ENCODE measurements at places on chromosomes 2 and 18.
A peak's percentile ranks its signal among the peaks of the same experiment; 100 is the strongest.

DNA sequence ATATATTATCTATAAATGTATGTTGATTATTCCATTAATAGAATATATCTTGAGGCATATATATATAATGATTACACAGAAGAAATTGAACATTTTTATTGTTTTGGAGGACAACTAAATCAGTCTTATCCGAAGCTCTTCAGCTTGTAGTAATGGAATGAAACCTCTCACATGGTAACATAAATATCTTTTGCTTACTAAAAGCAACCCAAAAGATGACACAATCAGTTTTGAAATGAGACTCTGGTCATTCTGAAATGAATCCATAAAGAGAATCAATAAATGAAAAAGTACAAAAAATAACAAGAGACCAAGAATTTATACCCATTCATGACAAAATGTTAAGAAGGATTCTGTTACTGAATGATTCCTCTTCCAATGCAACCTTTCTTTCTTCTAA, 110.2 kb downstream of the FIGN start:
- DNase-seq: no peak

GRCh38 chr2:3692375-3692774, 11.0 kb upstream of the DCDC2C start:
- DNase-seq: peak; percentile 7

DNA sequence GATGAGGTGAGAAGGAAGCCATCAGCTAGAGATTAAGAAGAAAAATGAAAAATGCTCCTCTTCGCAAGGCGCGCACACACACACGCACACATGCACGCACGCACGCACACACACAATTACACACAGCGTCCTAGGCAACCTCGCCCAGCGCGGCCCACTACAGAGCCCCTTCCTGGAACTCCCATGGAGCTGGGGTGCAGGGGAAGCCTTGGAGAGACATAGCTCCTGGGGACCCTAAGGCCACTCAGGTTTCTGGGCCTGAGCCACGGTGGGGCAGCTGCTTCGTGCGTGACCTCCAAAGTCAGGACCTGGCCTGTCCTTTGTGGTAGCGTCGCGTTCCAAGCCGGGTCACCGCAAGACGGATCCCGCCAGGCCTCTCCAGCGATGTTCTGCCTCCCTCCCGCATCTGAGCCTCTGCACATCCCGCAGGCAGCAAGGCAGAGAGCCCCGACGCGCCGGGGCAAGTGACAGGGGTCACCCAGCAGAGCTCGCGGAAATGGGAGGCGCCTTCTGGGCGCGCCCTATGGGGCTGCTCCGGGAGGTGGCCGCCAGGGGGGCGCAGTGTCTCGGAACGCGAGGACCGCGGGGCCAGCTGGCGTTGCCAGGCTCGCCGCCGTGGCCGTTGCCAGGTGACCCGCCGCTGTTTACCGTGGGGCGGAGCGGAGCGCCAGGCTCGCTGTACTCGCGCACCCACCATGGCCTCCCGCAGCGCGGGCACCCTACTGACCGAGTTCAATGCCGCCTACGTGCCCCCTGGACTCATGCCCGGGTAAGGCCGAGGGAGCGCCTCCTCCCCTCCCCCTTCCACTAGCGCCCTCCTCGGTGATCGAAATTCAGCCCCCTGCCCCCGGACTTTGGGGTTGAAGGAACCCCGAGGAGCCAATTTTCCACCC, 79.0 kb downstream of the CIB4 start:
- peak; percentile 26 for DNase-seq

DNA sequence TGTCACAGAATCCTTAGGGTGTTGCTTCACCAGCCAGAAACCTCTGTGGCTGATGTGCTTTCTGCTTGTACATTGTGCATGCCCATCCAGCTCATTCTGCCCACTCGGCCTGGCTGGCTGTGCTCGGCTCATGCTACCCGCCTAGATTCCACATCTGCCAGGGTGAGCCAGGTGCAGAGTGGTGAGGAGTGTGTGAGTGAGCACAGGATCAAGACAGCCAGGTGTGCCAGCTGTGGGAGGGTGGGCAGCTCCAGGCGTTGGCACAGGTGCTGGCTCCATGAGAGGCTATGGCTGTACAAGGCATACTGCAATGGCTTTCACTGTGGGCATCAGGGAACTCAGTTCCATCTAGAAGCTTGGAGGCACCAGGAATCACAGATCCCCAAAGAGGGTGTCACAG, 1321.8 kb upstream of the CRIM1 start:
- no peak for DNase-seq

GRCh38 chr18:46411867-46412690, 244.9 kb downstream of the LOXHD1 start:
- peak; percentile 2 for DNase-seq

- no peak for DNase-seq
Observed at GRCh38 chr2:191740759-191741158, 62.8 kb downstream of the NABP1 start.

DNA sequence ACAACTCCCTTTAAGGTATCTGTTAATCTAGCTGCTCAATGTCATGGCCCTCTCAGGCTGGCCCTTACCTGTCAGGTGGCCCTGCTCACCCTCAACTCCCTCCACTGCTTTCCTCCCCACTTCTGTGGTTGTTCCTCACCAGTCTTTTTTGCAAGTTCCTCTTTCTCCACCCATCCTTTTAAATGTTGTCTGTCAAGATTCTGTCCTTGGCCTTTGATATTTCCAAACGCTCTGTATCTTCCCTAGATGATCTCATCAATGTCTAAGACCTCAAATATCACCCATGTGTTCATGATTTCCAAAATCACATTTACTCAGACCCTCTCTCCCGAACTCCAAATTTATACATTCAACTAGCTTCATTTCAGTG, 3.5 kb downstream of the PTPN2 start:
- DNase-seq: no peak

DNA sequence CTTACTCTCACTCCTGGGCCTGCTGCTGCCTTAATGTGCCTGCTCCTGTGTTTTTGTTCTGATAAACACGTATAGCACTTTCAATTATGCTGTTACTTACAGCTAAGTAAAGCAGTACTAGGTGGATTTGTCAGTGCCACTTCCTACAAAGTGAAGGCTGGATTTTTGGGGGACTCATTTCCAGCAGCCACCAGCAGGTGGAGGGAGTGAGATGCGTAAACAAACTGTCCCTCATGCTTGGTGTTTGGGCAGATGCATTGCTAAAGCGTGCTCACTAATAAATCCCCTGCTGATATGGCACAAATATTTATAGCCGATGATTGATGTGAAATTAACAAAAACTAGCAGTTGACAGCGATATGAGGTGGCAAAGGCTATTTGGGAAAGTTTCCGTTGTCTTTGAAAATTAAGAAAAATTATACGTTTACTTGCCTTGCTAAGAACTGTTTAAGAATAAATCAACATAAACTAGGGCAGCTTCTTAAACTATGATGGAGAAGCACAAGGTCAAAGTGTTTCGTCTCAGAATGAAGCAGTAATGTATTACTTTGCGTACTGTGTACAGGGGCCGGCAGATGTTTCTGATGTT, 101.7 kb downstream of the AGAP1 start:
- DNase-seq: peak; percentile 35

GRCh38 chr2:151824886-151825285, 3.3 kb downstream of the ARL5A start:
- DNase-seq: no peak

DNA sequence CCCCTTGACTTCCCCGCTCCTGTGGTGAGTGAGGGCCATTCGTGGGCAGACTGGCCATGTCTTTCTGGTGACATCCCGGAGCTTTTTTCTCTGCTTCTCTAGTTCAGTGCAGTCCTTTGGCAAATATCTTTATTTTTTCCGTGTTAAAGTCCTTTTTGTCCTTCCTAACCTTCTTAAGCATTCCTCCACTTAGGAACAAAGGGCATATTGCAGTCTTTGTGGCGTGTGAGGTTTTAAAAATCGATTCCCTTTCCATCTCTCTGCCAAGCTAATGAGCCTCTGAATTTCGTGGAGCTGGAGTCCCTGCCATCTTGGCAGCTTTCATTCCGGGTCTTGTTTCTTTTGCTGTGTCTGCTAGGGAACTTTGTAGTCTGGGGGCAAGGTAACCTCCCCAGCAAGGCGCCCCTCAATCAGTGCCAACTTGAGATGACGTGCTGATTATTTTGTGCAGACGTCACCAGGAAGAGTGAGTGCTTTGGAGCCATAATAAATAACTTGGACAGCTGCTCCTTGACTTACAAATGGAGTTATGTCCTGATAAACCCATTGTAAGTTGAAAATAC, 5.1 kb downstream of the CNNM3 start:
- no peak for DNase-seq

- peak; percentile 74 for DNase-seq
Observed at GRCh38 chr2:30106543-30106942, 40.3 kb upstream of the YPEL5 start.

DNA sequence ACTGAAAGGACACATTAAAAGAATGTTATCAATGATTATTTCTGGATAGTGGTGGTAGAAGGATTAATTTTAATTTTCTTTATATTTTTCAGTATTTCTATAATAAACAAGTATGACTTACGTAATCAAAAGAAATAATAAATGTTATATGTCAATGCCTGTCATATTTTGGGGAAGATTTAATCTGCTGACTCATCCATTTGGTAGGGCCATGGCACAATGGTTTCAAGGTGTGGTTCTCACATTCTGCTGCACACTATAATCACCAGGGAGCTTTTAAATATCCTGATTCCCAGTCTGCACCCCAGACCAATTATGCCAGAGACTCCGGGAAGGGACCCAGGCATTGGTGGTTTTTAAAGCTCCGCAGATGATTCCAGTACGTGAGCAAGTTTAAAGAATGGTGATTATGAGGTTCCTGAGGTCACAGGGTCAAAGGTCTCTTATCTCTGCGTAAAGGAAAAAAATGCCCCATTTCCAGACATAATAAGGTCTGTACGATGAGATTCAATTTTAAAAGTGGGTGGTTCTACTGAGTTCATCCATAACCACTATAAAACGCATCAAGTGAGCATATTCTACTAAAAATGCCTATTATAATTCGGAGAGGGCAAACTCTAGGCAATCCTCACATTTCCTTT, 27.2 kb downstream of the WIPF1 start:
- no peak for DNase-seq

- DNase-seq: no peak
Observed at GRCh38 chr2:108195133-108195439, 44.7 kb upstream of the SULT1C3 start.

DNA sequence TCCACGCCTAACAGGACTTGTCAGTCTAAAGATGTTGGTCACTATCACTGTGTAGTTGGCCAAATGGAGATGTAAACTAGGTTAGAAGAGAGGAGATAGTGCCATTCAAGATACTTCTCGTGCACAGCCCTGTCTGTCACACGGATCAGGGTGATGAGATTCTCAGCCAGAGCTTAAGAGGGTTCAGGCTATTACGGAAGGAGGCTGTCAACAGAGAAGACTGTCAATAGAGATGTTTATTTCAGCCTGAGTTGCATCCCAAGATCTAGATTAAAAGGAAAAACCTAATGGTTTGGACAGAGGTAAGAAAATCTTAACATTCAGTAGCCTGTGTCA, 83.4 kb downstream of the AAK1 start:
- DNase-seq: no peak

GRCh38 chr2:12300927-12301326, 415.8 kb upstream of the TRIB2 start:
- no peak for DNase-seq

DNA sequence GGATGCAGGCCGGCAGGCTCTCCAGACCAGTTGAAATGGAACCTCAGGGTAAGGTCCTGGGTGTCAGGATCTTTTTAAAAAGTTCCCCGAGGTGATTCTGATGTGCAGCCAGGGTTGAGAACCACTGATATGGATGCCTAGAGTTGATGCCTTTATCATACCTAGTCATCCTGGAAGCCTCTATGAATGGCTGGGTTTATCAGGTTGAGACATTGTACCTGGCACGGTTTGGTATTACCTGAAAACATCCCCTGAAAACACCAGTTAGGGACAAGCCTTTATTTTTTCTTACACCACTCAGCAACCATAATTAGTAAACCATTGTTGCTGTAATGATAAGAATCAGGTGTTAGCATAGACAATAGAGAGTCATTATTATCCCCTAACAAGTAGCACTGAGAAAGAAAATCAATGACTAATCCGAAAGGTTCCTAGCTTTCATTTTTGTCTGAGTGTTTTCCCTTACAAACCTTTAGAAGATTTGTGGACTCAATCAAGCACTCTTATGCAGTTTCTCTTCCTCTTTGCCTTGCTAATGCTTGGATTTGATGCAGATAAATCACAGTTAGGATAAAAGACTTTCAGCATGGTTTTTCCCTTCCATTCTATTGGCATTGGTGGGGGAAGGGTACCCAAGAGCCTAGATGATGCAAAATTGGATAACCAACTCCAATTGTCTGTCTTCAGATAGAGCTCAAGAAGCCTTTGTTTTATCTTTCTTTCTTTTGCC, 116.5 kb upstream of the LYPD6 start:
- DNase-seq: no peak

GRCh38 chr2:219578811-219579613, 6.9 kb downstream of the INHA start:
- DNase-seq: peak; percentile 12

GRCh38 chr2:23384551-23385343, at the start of gene KLHL29:
KLHL29 (plus strand) TSS chr2:23385179; CDS start chr2:23562197, 177,018 bp downstream.
- DNase-seq: peak; percentile 66

DNA sequence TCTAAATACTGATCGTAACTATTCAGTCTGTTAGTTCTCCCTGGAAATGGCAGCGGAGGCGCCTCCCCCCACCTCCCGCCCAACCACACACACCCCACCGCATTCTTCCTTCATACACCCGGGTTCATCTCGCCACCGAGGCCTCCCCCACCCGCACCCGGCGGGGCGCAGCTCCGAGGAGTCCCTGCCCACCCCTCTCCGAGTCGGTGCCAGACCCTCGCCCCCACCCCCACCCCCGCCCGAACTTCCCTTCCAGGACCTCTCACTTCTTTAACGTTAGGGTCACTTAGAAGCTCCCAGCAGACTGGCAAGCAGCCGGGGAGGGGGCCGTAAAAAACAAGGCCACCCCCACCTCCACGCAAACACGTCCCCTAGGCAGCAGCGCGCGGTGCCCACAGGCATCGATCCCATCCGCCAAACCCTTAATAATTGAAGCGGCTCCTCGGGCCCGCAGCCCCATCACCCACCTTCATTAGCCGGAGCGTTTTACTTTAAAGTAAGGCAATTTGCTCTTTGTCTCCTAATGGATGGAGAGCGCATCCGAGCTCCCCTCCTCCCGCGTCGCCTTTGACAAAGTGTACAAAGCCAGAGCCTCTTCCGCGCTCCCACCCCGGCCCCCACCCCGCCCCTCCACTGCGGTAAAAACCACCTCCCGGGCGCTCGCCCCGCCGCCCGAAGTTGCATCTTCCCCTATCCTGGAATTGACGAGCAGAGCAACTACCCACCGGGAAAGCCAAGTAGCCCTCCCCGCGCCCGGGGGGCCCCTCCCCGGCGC, 624 bp downstream of the ZNF516 start:
- no peak for DNase-seq

DNA sequence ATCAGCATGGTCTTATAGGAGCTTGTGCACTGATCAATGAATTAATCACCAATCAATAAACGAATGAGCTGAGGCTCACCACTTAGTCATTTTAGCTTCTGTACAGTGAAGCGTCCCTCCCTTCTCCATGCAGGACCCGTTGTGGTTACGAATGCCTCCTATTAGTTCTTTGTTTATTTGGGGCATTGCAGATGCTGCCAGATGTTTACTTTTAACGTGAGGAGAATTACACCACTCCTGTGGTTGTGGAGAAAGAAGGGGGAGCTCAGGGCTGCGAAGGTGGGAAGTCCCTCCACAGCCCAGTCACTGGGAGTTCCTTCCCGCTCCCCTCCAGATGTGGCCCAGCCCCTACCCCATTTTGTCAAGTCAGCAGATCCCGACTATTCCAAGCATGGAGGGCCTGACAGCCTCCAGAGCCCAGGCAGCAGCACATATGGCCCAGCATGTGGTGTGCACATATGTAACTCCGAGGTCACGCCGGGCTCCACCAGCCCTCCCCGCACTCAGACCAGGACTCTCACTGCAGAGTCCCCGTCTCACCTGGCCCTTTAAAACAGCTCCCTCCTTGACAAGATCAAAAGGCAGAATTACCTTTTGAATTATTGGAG, 20.9 kb downstream of the PKDCC start:
- DNase-seq: no peak
